ENCODE measurements at places on chromosomes 2 and 18.

- no peak for DNase-seq
Observed at GRCh38 chr2:8549273-8549922, 132.5 kb upstream of the ID2 start.

DNA sequence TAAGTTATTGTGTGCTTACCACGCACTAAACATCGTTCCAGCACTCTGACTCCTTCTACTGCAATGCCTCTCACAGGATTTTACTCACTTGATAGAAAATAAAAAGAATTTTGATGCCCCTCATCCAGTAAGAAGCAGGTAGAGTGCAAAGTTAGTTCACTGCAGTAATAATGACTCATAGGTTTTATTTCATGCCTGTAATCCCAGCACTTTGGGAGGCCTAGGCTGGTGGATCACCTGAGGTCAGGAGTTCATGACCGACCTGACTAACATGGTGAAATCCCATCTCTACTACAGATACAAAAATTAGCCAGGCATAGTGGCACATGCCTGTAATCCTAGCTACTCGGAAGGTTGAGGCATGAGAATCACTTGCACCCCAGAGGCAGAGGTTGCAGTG is 190.6 kb downstream of the RAD51AP2 start:
- no peak for DNase-seq

DNA sequence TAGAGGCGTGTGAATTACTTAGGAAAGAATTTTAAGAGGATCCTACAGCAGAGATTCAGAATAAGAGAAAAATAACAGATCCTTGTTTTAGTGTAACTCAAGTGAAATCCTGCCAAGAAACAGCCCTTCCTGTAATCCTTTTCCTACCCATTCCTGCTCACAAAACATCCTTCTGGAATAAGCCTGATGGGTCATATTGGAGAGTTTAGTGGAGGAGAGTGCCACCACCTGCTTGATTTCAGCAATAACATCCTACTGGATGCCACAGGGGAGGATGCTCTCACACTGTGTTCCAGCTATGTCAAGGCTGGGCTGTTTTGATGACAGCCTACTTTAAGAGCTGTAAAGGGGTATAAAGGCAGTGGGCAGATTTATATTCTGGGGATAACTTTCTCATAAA is 54.8 kb upstream of the CCDC178 start:
- no peak for DNase-seq

DNA sequence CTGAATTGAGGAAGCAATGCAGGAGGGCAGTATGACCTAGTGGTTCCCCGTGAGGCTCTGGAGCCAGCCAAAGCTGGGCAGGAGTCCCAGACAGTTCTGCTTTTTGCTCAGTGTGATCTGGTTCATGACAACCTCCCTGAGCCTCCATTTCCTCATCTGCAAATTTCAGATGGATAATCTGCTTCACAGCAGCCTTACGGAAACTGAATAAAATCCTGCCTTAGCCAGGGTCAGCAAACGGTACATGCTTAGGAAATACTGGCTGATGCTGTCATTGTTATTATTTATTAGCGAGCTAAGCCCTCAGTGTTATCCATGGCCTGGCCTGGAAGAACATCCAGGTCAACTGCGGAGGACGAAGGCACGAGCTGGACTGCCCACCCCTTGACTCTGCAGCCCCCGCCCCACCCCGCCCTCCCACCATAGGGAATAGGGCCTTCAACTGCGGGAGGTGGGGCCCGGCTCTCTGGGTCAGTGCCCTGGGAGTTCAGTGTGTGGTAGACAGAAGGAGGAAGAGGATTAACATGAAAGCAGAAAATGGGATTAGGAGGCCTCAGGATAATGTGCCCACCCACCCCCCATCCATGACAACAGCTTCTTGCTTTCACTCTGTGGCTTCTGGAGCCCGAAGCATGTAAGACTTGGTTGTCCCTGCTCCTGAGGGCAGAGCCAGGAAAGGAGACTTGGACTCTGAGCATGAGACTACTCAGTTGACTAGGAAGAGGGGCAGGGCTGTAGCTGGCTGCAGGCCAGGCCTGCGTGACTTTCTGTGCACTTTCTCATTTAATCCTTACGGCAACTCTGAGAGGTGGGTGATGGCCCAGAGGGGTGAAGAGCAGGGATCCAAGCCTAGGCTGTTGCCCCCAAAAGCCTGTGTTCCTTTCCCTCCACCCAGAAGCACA is 13.1 kb downstream of the PKDCC start:
- DNase-seq: no peak

- DNase-seq: no peak
Observed at GRCh38 chr18:2651981-2652380, 3.5 kb upstream of the SMCHD1 start.

- DNase-seq: no peak
Observed at GRCh38 chr2:8298783-8299182, 383.1 kb upstream of the ID2 start.

DNA sequence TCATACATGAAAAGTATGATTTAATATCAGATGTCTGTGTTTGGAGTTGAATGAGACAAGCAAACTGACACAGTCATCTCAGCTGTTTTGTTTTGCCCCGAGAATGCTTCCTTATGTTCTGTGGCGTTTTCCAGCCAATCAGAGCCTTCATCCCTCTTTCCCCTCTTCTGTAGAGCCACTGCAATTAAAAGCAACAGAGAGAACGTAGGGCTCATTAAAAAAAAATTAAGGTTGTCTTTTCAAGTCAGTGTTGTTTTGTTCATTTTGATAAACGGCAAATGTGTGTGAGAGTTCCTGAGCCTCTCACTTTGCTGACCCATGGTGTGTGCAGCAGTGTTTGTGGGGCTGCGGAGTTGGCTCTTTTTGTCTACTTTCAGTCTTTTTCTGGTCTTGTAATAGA is 216.0 kb downstream of the FHOD3 start:
- DNase-seq: no peak

DNA sequence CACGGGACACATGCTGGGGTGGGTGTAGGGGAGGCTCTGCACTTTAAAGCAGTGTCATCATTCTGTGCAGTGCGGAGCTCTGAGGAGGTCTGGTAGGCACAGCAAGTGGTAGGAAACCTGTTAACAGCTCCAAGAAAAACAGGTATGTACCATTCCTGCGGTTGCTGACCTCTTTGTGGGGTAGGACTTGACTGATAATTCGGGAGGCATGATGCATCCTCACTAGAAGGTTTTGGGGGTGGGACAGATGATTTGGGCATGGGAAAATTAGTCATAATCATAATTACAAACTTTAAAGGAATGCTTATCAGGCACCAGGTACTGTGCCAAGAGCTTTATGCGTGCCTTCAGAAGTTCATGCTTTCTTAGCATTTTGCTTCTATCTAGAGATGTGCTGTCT is 9.7 kb downstream of the DOK1 start:
- DNase-seq: no peak

- no peak for DNase-seq
Observed at GRCh38 chr2:170213651-170214050, 35.7 kb downstream of the MYO3B start.

DNA sequence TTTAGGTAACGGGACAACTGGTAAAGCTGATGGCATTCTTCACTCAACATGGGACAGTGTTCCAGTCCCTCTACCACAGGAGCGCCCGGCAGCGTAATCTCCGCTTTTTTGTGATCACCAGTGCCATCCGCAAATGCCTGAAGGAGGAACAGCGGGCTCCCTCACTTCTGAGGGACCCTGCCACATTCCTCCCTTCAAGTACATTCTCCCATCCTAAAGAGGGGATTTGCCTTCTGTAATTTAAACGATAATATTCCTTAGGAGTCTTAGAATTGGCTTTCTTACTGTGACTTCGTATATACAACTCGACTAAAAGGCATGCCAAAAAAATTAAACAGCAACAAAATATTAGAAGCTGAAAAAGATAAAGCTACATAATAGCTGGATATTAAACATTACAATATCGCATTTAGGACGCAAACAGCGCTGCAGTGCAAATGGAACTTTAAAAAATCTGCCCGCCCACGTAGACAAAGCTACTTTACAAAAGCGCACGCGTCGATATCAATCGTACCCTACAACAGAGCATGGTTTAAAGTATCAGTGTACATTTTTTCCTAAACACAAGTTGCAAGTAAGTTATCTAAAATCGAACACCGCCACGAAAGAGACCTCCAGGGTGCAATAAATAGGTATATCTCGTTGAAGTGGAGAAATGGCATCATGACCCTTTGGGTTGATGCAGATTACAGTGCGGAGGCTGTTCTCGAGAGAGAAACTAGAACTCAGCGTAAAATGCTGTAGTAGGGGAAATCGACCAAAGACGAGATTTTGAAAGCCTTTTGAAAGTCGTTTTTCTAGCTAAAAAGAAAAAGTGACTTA is 2.3 kb upstream of the VSNL1 start:
- DNase-seq: no peak

DNA sequence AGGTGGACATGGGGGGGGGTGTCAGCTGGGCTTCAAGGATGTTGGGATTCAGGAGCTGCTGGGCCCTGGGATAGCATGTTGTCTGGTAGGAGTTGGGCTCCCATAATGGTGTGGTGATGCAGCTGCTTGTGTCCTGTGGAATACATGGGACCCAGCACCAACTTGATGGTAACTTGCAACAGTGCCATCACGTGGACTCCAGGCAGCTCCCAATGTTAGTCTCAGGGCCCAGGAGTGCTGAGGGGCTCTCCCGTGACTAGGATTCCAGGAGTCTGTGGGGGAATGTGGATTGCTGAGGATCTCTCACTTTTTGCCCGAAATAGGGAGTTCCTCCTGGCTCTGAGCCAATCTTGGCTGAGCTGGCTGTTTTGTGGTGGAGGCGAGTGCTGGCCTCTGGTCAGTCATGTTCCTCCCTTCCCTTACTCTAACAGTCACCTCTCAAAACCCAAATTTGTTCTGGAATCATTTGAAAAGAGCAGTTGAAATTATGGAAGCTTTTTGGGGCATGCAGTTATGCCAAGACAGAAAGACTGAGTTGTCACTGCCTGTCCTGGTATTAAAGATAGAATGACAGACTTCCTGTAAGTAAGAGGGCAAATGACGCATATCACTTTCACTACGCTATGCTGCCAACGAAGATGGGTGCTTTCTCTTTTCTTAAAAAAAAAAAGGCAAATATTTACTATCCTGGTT is 607.1 kb downstream of the ADCYAP1 start:
- no peak for DNase-seq

- no peak for DNase-seq
Observed at GRCh38 chr2:9554921-9555296, 721 bp downstream of the ADAM17 start.

DNA sequence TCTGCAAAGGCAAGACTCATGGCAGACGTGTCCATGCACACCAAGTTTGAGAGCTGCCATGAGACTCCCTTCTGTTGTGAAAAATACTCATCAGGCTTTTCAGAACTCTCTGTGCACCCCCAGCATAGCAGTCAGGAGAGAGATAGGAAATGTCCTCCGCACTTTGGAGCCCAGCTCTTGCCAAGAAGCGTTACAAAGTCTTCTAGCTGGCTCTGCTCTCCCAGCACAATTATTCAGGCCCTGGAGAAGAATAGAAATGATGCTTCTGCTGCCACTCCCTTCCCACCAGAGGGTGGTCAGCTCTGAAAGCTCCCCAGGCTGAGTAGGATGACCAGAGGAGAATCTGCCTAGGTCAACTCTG is 594.4 kb upstream of the ID2 start:
- DNase-seq: no peak

GRCh38 chr2:119414894-119415293 is 16.8 kb upstream of the TMEM37 start:
- DNase-seq: no peak

- no peak for DNase-seq
Observed at GRCh38 chr18:40120356-40120755, 1834.7 kb upstream of the PIK3C3 start.

GRCh38 chr2:209536363-209536762 is 112.5 kb downstream of the MAP2 start:
- DNase-seq: no peak

DNA sequence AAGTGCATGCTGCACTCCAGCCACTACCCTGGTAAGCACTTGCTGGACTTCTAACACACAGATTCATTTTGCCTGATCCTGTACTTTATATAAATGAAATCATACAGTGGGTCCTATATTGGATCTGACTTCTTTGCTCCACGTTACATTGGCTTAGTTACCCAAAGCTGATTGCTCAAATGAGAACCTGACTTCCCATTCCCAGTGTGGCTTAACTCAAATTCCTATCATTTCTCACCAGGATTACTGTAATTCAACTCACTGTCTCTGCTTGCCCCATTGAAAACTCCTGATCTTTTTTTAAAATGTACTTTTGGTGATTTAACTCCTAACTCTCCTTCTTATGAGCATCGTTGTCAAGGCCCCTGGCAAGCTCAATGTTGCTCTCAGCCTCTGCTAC is 1.4 kb downstream of the RSAD2 start:
- DNase-seq: no peak
